ENCODE measurements at places on chromosomes 6 and 20.

- no peak for DNase-seq
These were observed 63.0 kb upstream of the NCOA3 start for GRCh38 chr20:47438464-47439381.

GRCh38 chr6:36280467-36280866 lies 10.6 kb downstream of the PNPLA1 start:
- DNase-seq = no peak

DNA sequence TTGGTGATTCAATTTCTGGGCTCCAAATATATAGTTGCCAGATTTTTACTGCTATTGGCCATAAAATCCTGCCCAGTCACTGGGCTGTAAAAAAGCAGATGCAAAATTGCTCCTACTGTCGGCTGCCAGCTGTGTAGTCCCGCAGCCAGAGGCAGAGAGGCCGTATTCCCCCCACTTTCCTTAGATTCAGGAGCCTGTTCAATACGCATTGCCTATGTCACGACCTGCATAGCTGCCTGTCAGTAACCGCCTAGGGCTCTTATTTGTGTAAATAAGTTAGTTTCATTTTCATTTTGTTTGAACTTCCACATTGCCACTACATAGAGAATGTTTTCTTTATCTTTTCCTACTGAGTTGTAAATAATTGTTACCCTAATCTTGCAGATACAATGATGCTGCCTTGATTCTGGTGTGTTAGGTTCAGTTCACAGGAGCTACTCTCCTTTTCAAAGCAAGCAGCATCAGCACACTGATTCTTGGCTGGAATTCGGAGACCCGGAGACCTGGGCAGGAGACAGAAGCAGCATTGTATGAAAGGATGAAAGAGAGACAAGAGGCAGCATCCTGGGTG lies 46.0 kb upstream of the UST start:
- no peak for DNase-seq

DNA sequence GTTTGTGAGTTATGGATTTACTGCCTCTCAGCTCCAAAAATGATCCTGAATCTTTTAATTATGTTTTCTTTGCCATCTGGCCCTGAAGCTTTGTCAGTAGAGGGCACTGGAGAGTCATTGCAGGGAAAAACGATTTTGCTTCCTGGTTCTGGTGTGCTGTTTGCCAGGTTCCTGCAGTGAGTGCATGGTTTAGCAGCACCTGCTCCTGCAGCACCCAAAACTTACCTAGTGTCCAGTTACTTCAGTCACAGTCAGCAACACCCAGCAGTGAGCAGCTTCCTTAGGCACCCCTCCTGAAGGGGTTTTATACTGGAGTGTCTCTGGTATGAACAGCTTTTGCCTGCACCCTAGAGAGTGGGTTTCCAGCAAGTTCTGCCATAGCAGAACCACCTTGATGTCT lies 6.0 kb upstream of the TRIM26 start:
- DNase-seq = peak; percentile 44

DNA sequence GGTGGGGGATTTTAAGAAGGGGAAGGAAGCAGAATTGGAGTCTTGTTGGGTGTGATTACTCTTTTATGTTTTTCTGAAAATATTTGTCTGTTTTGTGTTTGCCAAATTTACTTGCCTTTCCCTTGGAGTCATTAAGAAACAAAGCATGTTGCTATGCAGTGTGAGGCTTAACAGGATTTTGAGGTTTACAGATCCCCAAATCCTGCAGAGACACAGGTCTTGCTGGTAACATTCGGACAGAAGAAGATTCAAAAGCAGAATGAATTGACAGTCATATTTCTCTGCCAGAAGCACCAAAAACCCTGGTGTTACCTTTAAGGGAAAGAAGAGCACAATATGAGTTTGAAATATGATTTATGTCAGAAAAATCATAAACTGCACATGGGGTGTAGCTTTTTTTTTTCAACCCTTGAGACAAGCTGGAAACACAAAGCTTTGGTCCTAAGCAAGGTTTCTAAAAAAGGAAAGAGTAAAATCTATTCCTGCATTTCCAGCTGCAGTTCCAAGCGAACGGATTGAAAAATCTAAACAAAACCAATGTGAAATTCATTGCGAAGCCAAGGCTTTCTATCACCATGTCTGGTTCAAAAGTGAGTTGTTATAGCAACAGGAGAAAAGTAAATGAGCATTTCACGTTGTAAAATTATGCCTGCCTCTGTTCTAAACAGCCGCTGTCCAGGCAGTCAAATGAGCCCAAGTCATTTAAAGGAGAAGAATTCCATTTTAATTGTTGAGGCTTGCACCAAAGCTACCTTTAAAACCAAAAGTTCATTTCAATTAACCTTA lies 358.9 kb upstream of the SASH1 start:
- DNase-seq = no peak

DNA sequence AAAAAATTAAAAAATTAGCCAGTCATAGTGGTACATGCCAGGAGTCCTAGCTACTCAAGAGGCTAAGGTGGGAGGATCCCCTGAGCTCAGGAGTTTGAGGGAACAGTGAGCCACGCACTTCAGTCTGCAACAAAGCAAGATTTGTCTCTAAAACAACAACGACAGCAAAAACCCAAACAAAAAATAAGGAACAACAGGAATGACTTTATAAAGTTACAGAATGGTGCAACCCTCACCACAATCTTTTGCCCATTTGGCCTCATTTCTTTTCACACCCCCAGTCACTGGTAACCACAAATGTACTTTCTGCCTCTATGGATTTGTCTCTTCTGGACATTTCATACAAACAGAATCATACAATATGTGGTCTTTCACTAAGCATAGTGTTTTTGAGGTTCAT lies 16.7 kb upstream of the ZFAND3 start:
- no peak for DNase-seq

DNA sequence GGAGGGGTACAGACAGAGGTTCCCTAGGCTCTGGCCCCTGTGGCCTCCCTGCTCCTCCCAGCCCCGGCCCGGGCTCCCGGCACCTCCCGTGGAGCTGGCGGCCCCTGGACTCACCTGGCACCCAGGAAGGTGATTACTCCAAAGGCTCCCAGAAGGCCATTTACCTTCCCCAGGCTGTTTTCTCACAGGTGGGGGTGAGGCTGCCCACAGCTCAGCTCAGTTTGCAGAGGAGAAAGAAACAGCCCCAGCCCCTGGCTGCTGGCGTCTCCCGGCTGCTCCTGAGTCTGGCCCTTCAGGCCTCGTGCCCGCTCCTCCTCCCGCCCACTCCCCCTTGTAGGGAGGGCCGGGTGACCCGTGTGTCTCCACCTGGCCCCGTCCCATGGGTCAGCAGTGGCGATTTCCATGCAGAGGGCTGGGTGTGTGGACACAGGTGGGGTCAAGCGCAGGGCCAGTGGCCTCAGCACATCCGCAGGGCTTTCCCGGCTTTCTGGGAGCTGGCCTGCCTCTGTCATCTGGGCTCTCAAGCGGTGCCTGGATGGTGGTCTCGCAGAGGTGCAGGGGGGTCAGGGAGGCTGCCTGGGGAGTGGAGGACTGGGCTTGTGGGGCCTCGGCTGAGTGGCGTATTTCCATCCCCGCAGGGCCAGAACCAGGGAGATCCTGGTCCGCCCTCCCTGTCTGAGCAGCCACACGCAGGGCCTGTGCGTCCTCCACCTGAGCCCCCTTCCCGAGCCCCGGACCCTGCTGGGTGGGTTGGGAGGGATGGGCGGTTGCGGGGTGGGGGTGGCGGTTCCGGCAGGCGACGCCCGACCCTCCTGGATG lies 20.2 kb upstream of the GATA5 start:
- no peak for DNase-seq

GRCh38 chr6:132763269-132763668 lies 5.6 kb upstream of the VNN2 start:
- DNase-seq = no peak

DNA sequence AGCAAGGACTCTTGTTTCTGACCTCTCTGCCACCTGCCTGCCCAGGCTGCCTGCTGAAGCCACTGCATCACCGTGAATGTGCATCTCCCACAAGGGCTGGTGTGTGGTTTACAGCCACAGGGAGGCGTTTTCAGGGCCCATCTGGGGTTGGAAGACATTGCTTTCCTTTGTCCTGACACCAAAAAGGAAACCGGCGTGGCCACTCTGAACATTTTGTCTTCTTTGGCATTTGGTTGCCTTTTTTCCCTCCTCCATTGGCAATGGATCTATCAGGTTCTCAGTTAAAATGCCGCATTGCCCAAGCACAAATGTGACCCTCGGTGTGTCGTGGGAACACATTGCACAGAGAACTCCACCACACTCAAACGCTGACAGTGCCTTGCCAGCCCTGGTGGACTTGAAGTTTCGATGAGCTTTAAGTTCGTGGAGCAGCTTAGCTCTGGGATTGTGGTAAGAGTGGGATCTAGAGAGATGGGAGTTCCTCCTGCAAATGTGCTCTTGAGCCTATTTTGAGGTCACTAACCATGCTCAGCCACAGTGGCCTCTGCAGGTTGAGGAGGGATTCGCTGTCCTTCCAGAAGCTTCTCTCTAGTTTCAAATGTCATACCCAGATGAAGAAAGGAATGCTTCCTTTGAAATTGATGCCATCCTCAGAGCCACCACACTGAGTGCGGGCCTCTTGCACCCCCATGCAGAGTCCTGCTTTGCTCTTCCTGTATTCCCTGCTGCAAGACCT lies 14.8 kb upstream of the PCK1 start:
- no peak for DNase-seq

- no peak for DNase-seq
These were observed 26.8 kb downstream of the DACT2 start for GRCh38 chr6:168292826-168293225.

GRCh38 chr6:3957321-3957720 lies 108.1 kb downstream of the FAM50B start:
- no peak for DNase-seq

- no peak for DNase-seq
These were observed 31.0 kb upstream of the KCNB1 start for GRCh38 chr20:49513517-49513916.

DNA sequence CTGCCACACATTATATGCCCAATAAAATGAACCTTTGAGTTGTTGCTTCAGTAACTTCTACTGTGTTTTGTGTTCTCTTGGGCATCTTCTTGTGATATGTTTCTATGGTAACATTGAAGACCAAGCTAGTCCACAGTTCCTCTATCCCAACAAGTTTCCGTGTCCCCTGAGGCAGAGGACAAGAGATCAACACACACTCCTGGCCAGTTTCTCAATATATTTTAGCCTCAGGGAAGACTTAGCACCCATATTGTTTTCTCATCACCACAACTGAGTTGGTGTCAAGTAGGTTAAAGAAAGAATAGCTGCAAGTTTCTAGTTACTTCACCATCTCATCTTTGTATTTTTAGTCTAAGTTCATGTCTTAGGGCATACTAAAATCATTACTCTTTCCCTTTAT lies 277.5 kb downstream of the UST start:
- DNase-seq = no peak

All from NCI-H2171 treated with DMSO at 0.1 percent for 48 hours (cell line).